ENCODE measurements at places on chromosomes 4 and X.

DNA sequence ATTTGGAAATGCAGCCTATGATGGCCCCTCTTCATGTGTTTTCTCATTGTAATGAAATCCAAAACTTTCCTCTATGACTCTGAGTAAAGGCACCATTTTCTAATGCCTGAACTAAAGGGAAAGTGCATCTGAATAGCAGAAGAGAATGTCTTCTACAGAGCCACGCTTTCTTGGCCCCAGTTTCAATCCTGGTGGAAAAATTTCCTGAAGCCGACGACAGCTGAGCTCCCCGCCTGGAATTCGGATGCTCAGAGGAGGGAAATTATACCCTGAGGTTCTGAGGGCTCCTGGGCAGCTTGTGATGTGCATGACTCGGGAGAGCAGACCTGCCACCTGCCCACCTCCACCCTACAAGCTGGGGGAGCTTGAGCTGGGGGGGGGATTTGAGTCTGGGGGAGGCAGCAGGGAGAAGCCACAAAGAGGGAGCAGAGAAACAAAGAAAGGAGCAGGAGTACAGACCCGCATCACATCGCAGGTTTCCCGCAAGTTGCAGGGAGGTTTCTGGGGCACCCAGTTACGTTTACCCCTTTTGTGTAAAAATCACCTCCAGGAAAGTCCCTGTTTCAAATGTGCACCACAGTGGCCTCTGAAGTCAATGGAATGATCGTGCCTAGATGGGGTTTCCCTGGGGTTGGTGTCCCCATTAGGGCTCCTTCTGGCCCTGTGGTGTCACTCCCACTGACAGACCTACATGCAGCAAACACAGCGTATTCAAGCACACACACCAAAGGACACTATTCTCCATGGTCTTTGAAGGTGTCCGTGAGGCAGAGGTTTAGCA, 145.6 kb upstream of the RBPJ start:
- no peak for DNase-seq

- no peak for DNase-seq
Observed at GRCh38 chr4:87054900-87055299, 120.1 kb downstream of the AFF1 start.

GRCh38 chr4:6224735-6225134, 24.4 kb upstream of the JAKMIP1 start:
- DNase-seq: no peak

DNA sequence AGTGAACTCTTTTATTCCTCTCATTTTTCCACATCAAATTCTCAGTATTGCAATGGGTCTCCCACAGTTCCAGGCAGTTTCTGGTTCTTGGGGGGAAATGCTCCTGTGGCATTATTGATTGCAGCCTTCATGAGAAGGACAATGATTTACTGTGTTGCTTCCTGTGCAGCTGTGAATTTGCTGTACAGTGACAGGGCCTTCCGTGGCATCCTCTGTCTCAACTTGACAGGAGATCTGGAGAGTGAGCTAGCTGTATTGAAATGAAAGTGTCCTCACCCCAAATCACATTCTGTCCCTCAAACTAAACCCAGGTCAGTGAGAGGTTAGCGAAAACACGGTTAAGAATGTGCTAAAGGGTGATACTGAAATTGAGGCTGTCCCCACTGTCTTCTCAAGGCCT, 77.1 kb upstream of the ATOH1 start:
- DNase-seq: no peak

GRCh38 chrX:100698551-100698950, 33.4 kb downstream of the SYTL4 start:
- no peak for DNase-seq

DNA sequence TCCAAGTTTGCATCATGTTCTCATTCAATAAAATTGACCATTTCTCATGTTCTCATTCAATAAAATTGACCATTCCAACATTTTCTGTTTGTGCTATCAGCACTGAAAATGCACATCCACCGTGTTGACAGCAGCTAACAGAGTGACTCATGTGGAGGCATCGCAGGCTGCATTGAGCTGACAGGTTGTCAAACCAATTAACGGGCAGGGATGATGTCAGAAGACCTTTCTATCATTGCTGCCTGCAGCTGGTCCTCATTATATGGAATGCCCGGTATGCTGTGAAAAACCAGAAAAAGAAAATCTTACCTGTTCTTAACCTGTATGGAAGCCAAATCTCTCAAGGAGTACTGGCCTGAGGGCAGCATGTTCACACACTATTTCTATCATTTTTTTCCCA, 202.0 kb downstream of the SMIM20 start:
- DNase-seq: no peak

GRCh38 chrX:11438767-11439166, 145.6 kb downstream of the AMELX start:
- no peak for DNase-seq

- no peak for DNase-seq
Observed at GRCh38 chrX:119107206-119107605, 20.4 kb downstream of the KIAA1210 start.

GRCh38 chr4:124462954-124463828, 249.3 kb downstream of the ANKRD50 start:
- DNase-seq: no peak

GRCh38 chr4:4641254-4641653, 99.4 kb upstream of the STX18 start:
- DNase-seq: no peak

DNA sequence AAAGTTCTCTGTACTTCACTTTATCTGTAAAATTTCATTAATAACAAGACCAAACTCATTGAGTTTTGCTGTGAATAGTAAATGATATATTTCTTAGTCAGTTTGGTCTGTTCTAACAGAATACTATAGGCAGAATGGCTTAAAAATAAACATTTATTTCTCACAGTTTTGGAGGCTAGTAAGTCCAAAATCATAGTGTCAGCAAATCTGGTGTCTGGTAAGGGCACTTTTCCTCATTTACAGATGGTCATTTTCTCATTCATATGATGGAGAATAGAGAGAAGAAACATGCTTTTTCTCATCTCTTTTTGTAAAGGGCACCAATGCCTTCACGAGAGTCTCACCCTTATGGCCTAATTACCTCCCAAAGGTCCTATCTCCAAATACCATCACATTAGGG, 415.1 kb downstream of the FAM133A start:
- no peak for DNase-seq

DNA sequence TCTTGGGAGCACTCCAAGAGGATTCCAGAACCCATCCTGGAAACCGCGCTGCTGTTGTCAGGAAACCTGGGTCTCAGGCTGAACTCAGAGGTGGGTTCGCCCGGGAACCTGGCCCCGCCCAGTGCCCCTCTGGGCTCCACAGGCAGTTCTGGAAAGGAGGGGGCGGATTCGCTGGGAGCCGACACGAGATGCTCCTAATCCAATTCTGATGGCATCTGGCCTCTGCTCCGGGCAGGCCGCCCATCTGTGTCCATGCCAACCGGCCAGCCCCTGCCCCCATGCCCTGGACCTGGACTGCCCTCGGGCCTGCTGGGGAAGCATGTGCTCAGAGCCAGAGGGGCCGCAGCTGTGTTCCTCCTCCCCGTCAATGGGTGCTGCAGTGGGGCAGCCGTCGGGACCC, 21.0 kb downstream of the ATP2B3 start:
- DNase-seq: no peak

DNA sequence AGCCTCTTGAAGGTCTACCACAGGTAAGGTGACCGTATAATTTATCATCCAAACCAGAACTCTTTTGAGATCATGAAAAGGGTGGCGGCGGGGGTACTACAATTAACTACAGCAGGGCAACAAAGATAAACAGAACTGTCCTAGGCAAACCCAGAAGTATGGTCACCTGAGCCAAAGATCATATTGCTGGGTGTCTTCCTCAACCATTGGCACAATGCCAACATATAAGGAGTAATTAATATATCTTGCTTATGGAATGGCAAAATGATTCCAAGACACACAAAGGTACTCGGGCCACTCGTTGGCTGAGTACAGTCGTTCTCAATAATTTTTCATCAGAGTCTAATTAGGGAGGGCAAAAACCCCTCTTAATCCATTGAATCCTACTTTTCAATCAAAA, 273.3 kb downstream of the QDPR start:
- DNase-seq: no peak

DNA sequence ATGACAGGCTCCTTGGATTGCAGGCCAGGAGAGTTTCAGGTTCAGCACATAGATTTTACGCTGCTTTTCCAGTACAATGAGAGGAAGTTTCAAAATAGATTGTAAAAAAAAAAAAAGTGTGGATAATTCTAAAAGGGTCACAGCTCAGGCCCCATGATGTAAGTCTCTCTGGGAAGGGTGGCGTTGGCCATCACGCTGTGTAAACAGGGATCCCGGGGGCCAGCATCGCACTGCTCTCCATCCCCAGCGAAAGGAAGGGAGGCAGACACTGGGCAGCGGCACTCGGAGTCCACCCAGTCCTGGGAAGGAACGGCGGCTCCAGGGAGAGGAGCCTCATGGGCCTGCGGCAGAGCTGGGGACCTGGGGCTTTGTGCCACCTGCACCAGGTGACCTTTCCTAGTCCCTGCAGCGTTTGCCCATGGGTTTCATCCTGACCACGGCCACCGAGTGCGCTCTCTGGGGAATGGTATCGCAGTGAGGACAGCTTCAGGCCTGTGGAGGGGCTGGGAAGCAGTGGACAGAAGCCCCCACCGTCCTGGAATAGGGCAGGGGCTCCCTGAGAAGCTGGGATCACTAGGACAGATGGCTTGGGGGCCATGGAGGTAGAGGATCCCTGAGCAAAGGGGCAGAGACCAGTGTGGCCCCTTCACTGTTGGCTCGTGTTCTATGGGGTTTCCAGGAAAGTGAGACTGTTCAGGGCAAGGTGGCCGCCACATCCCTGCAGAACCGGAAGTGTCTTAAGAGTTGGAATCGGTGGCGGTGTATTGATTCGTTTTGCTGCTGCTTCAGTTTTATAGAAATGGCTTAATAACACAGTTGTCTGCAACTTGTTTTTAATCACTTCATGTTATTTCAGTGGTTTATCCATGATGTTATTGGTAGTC, 38.9 kb downstream of the RGS12 start:
- no peak for DNase-seq

- no peak for DNase-seq
Observed at GRCh38 chr4:74531963-74532794, 87.2 kb downstream of the AREG start.

DNA sequence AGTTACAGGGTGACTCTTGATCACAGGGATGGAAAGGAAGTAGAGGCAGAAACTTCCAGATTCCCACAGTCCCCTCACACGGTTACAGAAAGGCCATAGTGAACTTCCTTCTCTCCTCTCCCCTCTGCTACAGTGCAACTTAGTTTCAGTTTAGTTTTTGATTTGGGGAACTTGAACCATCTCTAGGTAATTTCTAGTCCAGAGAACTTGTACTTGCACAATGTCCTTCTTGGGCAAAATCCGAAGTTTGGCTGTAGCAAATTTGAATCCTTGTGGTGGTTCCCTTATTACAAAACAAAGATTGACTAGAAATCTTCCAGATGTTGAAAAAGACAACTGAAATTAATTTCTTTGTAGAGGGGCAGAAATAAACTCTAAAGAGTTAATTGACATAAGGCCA, 1.2 kb upstream of the BLTP1 start:
- no peak for DNase-seq

DNA sequence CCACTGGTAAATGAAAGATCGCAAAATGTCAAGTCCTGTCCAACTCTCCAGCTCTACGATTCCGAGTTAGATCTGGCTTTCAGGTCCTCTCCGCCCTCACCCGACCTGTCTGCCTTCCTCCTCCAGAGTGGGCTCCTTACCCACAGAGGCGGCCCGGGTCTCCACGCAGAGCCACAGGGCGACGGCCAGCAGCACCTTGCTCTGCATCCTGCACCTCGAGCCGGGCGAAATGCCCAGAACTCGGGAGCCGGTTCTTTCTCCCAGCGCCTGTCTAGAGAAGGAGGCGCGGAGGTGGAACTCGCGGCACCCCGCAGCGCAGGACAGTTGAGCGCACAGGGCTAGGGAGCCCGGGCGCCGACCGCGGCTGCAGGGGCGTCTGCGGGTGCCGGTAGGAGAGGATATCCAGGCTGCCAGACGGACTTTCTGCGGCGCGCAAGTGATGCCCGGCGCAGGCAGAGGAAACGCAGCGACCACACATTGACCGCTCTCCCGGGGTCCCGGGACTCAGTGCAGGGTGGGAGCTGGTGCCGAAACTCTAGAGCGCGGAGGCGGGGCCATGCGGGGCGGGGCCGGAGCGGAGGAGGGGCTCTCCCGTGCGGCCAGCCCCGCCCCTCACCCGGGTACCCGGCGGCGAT, at the start of gene KDR:
Gene KDR, minus strand, starts transcription at position 509 of the 635 bp plus-strand sequence. Its CDS starts 302 bp downstream, at position 207.
- DNase-seq: no peak

DNA sequence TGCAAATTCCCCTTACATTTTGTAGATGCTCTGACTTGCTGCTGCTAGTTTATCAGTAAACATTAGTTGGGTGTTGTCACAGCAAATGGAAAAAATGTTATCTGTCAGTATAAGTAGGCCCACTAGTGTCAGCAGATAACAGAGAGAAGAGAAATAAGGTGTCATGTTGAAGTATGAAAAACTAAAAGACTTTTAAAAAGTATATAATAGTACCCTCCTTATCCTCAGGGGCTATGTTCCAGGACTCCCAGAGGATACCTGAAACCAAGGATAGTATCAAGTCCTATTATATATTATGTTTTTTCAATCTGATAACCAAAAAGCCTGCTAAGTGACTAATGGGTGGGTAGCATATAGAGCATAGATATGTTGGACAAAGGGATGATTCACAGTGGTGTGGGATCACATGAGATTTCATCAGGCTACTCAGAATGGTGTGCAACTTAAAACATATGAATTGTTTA, 11.6 kb upstream of the BMP2K start:
- DNase-seq: no peak

DNA sequence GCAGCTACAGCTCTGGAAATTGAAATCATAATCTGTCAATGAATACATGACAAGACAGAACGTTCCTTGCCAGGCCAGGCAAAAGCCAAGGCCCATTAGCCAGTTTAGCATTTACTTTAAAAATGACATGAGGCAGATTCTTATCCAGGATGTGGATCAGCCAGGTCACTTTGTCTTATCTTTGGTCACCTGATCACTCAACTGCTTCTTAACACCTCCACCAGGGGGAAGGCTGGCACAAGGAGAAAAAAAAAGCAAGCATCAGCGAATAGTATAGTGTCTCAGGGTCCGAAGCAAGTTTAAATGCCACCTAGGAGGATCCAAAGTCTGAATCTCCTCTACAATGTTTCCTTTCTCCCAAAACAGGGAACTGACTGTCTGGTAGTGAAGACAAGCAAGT, 18.8 kb downstream of the ATP1B4 start:
- no peak for DNase-seq

DNA sequence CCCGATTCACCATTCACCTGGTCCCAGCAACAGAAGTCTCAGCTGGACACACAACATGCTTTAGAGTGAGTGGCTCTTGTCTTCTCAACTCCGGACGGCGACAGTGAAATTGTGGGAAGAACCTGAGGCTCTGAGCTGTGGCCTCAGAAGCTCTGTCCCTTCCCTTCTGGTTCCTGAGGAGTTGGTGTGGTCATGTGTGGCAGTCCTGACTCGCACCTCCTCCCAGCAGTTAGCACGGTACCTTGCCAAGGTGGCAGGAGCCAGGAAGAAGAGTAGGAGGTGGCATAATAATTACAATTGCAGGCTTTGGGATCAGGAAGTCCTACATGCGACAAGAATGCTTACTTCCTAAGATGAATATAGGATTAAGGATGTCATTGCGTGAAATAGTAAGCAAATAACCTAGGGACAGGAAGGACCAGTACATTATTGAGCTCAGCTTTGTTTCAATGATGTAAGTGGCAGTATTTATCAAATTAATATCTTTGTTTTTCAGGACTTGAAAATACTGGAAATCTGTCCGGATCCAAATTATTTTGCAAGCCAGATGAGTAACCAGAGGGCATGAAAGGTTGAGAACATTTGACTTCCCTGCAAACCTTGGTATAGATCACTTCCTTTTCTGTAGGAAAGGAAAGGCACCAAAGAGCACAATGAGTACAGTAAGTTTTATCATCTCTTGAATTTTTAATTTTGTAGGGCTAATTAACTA, 21.1 kb downstream of the RNF4 start:
- DNase-seq: no peak
